IMR-90 (cell line): ENCODE measurements at places on chromosomes 6 and 20. TPM values are rescaled to one million over a fixed set of nuclear protein-coding genes. Genes with fewer than 3 reads are reported as not detected.
A peak's percentile ranks its signal among the peaks of the same experiment; 100 is the strongest.

SLC35F1 gene
- not detected in 2 replicates for polyA plus RNA-seq

HM13 gene
- polyA plus RNA-seq = 203 and 207 TPM in 2 replicates

SLC24A3 gene
- not detected in 2 replicates for polyA plus RNA-seq

DPPA5 gene
- not detected in 2 replicates for polyA plus RNA-seq

BANF2 gene
- not detected in 2 replicates for polyA plus RNA-seq

PPP1R16B gene
- polyA plus RNA-seq = not detected in 2 replicates

PLA2G7 gene
- not detected in 2 replicates for polyA plus RNA-seq

GRCh38 chr6:160260367-160260766 lies 1.7 kb upstream of the SLC22A2 start:
- H3K4me1 ChIP-seq = no peaks in the 10 kb centered on the region
- no peaks in the 10 kb centered on the region for H3K27me3 ChIP-seq
- no peak overlapping the region for H3K4me3 ChIP-seq
- DNase-seq = no peak

GRCh38 chr6:139588076-139588639 lies 213.7 kb upstream of the CITED2 start:
- no peak overlapping the region for H3K4me3 ChIP-seq
- DNase-seq = peak; percentile 65
- peaks cover 14% of the 10 kb centered on the region for H3K4me1 ChIP-seq
- no peaks in the 10 kb centered on the region for H3K27me3 ChIP-seq
- no peaks in the 10 kb centered on the region for H3K36me3 ChIP-seq

GRCh38 chr20:46875059-46875458 lies 19.6 kb upstream of the EYA2 start:
- H3K4me3 ChIP-seq = no peak overlapping the region
- H3K27ac ChIP-seq = no peak overlapping the region
- DNase-seq = no peak
- H3K4me1 ChIP-seq = no peaks in the 10 kb centered on the region
- H3K36me3 ChIP-seq = no peaks in the 10 kb centered on the region

- no peak overlapping the region for H3K4me3 ChIP-seq
- no peaks in the 10 kb centered on the region for H3K27me3 ChIP-seq
- DNase-seq = no peak
- peaks cover 10% of the 10 kb centered on the region for H3K4me1 ChIP-seq
Measured at GRCh38 chr6:158476389-158476788, 83.5 kb upstream of the TMEM181 start.

DNA sequence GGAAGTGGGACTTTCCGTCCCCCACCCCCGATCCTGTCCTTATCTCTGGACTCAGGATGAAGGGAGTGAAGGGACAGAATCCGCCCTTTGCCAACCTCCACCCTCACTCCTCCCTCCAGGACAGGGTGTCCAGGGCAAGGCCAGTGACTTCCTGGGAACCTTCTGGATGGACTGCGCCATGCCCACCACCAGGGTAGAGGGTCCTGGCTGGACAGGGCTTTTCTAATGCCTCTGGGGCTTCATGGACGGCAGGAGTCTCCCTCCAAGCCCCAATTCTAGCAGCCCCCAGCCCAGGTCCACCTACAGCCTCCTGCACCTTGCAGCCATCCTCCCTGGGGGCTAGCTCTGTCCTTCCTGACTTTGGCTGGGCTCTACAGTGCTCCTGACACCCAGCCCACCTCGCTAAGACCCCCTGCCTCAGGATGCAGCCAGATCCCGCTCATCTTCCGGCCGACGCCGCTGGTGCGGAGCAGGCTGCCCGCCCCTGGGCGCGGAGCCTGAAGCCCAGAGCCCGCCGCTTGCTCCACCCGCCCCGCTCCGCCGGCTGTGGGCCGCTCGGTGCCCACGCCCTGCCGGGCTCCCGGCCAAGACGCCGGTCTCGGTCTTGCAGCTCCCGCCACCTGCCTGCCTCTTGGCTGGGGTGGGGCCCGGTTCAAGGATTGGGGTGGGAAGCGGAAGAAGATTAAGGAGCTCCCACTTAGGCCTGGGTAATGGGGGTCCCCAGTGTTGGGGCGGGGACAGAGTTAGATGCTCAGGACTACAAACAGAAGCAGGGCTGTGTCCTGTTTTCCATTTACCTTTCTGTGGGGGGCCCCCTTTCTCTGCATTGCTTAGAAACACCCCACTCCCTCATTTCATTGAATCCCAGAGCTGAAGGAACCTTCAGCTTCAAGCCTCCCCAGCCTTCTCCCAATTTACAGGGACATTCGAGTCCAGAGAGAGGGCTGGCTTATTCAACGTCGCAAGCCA lies 72.8 kb downstream of the MDGA1 start:
- no peak overlapping the region for H3K4me3 ChIP-seq
- H3K27me3 ChIP-seq = peaks cover 30% of the 10 kb centered on the region
- H3K27ac ChIP-seq = no peak overlapping the region
- DNase-seq = no peak
- H3K36me3 ChIP-seq = no peaks in the 10 kb centered on the region

DNA sequence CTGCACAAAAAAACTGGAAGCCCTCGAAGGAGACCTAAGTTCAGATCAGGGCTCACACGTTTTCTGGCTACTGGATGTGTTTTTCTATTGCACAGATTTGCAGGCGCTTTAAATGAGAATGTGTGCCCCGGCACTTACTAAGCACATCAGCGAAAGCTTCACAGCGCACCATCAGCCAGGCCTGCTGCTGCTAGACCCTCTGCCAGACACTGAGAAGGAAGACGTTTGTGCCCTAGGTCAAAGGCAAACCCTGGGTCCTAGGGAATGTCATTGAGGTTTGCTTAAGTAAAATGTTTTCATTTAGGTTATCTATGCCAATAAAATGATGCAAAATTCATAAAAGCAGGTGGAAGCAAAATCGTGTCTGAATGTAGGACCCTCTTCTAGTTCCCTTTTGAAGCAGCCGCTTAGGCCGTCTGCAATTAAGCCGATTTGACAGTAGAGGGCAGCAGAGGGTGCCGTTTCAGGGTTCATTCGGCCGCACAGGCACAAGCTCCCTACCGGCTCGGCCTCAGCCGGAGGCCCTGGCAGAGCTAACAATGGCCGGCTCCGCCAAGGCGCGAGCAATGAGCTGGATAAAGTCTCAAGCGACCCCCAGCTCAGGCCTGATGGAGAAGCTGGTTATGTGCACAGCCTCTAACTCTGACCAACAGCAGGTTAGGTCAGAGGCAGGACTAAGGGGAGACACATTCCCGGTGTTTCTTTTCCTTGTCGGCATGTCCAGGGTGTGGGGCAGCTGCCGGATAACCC lies 107.2 kb upstream of the FOXA2 start:
- H3K27me3 ChIP-seq = no peaks in the 10 kb centered on the region; the same call in 1 of the 2 replicates
- DNase-seq = peak; percentile 63
- H3K36me3 ChIP-seq = no peaks in the 10 kb centered on the region
- no peak overlapping the region for H3K27ac ChIP-seq
- no peaks in the 10 kb centered on the region for H3K4me1 ChIP-seq

GRCh38 chr20:50048420-50049166 lies 64.4 kb downstream of the UBE2V1 start:
- no peaks in the 10 kb centered on the region for H3K36me3 ChIP-seq
- H3K4me3 ChIP-seq = no peak overlapping the region
- peaks cover 15% of the 10 kb centered on the region for H3K4me1 ChIP-seq
- H3K27ac ChIP-seq = no peak overlapping the region
- no peaks in the 10 kb centered on the region for H3K27me3 ChIP-seq

DNA sequence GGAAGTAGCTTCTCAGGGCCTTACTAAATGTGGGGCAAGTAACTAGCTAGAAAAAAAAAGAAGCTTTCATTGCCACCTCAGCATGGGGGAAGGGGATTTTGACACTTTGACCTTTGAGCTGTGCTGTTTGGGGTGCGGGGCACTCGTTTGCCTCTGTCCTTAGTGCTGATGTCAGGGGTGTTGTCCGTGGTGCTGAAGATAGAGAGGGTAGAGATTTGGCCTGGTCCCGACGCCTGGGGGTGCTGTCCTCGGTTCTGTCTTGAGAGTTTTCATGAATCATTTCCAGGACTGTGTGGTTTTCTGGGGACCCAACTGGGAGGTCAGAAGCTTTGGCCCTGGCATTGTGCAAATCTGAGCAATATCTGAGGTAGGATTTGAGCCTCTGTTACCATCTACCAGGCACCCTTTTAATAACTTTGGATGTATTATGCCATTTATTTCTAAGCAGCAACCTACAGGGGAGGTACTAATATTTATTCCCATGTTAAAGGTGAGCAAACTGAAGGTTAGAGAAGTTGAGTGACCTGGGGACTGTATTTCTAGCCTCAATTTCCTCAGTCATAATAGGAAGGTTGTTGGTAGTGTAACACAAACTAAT lies 78.0 kb downstream of the DLGAP4 start:
- DNase-seq = peak; percentile 24
- H3K36me3 ChIP-seq = no peaks in the 10 kb centered on the region
- no peak overlapping the region for H3K4me3 ChIP-seq
- H3K27ac ChIP-seq = no peak overlapping the region

DNA sequence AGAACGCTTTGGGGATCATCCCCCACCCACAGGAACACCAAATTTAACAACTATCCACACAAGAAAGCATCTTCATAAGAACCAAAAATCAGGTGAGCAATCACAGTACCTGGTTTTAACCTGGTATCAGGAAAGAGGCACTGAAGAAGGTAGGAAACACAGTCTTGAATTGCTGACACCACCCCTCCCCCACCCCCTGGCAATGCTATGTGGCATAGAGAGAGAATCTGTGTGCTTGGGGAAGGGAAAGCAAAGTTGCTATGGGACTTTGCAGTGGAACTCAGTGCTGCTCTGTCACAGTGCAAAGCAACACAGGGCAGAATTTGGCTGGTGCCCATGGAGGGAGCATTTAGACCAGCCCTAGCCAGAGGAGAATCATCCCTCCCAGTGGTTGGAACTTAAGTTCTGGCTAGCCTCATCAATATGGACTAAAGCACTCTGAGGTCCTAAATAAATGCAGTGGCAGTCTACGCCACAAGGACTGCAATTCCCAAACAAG lies 565.5 kb downstream of the EPM2A start:
- H3K4me3 ChIP-seq = no peak overlapping the region
- H3K27me3 ChIP-seq = peaks cover 1% of the 10 kb centered on the region; the same call in 1 of the 2 replicates
- H3K36me3 ChIP-seq = no peaks in the 10 kb centered on the region
- DNase-seq = no peak

GRCh38 chr6:104885518-104886043 lies 25.9 kb upstream of the HACE1 start:
- H3K36me3 ChIP-seq = no peaks in the 10 kb centered on the region
- no peak overlapping the region for H3K27ac ChIP-seq
- peaks cover 5% of the 10 kb centered on the region for H3K27me3 ChIP-seq
- no peak overlapping the region for H3K4me3 ChIP-seq

DNA sequence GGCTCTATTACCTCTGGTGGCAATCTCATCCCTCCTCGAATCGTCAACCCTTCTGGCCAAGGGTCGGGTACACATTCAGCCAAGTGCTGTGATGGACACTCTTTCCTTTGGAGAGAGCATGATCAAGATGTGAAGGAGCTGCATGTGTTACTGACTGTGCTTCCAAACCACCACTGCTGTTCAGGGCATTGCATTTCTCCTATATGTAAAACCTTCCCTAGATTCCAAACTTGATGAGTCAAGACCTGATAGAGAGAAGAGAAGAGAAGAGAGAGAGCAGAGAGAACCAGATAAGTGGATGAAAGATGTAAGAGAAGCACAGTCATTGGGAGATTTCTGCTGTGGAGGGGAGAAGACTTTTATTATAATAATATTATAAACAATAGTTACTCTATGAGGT lies 162.2 kb downstream of the KCNQ5 start:
- H3K36me3 ChIP-seq = no peaks in the 10 kb centered on the region
- peak overlapping the region; percentile 36; the same call in 1 of the 2 replicates for H3K27ac ChIP-seq
- no peaks in the 10 kb centered on the region for H3K27me3 ChIP-seq
- H3K4me3 ChIP-seq = no peak overlapping the region

DNA sequence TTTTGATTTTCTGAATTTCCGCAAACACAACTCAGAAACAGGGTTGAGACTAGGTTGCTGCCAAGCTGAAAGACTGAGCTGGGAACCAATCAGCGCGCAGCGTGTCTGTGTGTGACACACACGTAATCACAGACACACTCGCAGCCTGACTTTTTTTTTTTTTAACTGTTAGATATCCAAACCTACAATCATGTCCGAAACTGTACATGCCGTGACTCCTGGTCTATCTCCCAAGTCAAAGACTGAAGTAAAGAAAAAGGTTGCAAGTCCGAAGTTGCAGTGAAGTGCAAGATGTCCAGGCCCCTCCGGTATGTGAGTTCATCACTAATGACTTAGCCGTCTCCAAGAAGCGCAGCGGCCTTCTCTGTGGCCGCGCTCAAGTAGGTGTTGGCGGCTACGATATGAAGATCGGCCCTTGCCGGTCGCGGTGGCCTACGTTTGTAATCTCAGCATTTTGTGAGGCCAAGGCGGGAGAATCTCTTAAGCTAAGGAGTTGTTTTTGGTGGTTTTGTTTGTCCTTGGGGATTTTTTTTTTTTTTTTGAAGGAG lies 108.2 kb downstream of the HFE start:
- no peaks in the 10 kb centered on the region; the same call in 1 of the 2 replicates for H3K4me1 ChIP-seq
- peak overlapping the region; percentile 86 for H3K27ac ChIP-seq
- H3K27me3 ChIP-seq = no peaks in the 10 kb centered on the region

- H3K27me3 ChIP-seq = no peaks in the 10 kb centered on the region
- H3K4me1 ChIP-seq = no peaks in the 10 kb centered on the region
- H3K27ac ChIP-seq = no peak overlapping the region
- H3K36me3 ChIP-seq = no peaks in the 10 kb centered on the region
- peak; percentile 40 for DNase-seq
- H3K4me3 ChIP-seq = no peak overlapping the region
Measured at GRCh38 chr6:39416728-39417127, 94.2 kb upstream of the KCNK16 start.

GRCh38 chr20:24627926-24628325 lies 158.5 kb downstream of the SYNDIG1 start:
- H3K4me1 ChIP-seq = peaks cover 1% of the 10 kb centered on the region; the same call in 1 of the 2 replicates
- H3K27ac ChIP-seq = no peak overlapping the region

- H3K27ac ChIP-seq = no peak overlapping the region
- no peak for DNase-seq
- no peaks in the 10 kb centered on the region for H3K36me3 ChIP-seq
- no peaks in the 10 kb centered on the region for H3K4me1 ChIP-seq
- H3K27me3 ChIP-seq = peaks cover 34% of the 10 kb centered on the region
Measured at GRCh38 chr20:49432550-49432949, 49.9 kb downstream of the KCNB1 start.

DNA sequence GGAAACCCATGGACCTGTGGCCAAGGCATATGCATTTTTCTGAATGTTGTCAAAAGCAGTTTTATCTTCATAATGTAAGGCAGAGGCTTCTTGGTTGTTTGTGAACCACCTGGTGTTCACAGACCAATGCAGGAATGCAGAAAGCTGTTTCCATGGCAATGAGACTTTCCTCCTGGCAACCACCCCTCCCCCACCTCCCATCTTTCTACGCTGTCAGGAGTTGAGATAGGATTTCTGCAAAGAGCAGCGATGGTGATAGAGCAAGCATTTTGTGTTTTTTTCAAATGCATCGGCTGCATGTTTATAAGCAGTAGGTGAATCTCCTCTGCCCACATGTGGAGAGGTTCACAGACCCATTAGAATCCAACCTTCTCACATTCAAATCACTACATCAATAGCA lies 114.1 kb upstream of the SMLR1 start:
- no peak overlapping the region for H3K27ac ChIP-seq
- no peaks in the 10 kb centered on the region; the same call in 1 of the 2 replicates for H3K4me1 ChIP-seq
- no peak for DNase-seq
- H3K4me3 ChIP-seq = no peak overlapping the region
- peaks cover 1% of the 10 kb centered on the region; the same call in 1 of the 2 replicates for H3K27me3 ChIP-seq

GRCh38 chr6:17519120-17519519 lies 81.0 kb upstream of the FAM8A1 start:
- peak; percentile 53 for DNase-seq
- no peak overlapping the region for H3K27ac ChIP-seq
- H3K27me3 ChIP-seq = no peaks in the 10 kb centered on the region
- H3K36me3 ChIP-seq = peaks cover 3% of the 10 kb centered on the region; the same call in 1 of the 2 replicates

GRCh38 chr6:90425161-90425641 lies 128.6 kb upstream of the BACH2 start:
- H3K27me3 ChIP-seq = peaks cover 5% of the 10 kb centered on the region; the same call in 1 of the 2 replicates
- no peak overlapping the region for H3K4me3 ChIP-seq
